ENCODE measurements at places on chromosomes 16 and 17.

DNA sequence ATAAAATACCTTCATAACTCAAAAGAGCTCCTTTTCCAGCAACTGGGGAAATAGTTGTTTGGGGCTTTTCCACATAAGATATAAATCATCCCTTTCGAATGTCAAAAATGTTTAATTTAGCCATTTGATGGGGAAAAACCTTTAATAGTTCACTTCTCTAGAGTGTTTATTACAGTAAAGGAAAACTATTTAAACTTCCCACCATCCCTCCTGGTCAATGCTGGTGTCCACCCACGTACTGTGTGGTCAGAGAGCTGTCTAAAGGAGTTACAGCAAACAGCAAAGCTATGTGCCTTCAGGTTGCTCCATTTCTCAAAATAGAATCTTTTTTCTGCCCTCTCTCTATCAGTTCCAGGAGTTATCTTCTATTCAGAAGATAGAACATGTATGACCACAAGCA, 33.5 kb downstream of the KANSL1 start:
- DNase-seq = no peak

GRCh38 chr16:3503523-3503922, 2.7 kb downstream of the CLUAP1 start:
- DNase-seq = no peak

DNA sequence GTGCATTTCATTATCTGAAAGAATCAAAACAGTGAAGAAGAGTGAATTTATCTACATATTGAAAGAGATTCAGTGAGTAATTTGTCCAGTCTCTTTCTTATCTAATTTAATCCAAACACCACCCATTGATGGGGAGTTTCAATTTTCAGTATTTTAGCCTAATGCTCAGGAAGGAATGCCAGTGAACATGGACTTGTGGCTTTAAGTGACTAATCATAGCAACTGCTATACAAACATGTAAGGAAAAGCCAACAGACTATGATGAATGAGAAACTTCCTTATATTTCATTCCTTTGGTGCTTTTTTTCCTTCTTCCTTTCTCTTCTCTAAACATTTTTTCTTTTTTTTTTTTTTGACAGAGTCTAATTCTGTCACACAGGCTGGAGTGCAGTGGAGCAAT, 885.8 kb downstream of the KCNJ2 start:
- no peak for DNase-seq

- peak; percentile 87 for DNase-seq
These were observed at the start of gene FZD2 for GRCh38 chr17:44556832-44557606. Gene FZD2, plus strand, starts transcription at chr17:44557484. Its CDS starts 205 bp downstream, at chr17:44557689.

GRCh38 chr17:7024402-7024785, 1.5 kb downstream of the BCL6B start:
- DNase-seq = no peak

DNA sequence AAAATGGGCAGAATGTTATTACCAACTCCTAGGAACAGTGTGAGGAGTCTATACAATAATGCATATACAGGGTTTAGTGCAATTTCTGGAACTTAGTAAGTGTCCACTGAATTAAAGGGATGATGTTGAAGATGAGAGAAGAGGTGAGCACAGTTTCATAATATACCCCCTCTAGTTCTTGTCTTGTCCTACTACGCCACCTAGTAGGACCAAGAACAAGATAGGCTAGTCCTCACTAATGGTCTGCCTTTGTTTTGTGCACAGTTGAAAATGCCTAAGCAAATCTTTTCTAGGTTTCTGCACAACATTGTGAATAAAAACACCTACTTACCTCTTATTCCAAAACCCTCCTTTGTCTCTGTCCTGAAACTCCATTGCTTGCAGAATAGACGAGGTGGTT, 670.2 kb downstream of the CDH8 start:
- DNase-seq = no peak

DNA sequence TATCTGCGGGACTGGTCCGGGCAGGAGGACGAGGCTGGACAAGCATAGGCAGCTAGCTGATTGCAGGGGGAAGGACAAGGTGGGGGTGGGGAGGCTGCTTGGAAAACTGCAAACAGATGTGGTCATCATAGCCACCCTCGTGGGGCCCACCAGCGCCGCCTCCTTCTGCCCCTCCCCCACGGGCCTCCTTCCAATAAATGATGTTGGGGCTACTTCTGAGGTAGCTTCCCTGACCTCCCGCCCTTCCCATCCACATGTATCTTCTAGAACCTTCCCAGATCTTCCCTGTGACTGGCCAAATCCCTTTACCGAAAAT, 12.3 kb upstream of the CDC42EP4 start:
- DNase-seq = no peak

DNA sequence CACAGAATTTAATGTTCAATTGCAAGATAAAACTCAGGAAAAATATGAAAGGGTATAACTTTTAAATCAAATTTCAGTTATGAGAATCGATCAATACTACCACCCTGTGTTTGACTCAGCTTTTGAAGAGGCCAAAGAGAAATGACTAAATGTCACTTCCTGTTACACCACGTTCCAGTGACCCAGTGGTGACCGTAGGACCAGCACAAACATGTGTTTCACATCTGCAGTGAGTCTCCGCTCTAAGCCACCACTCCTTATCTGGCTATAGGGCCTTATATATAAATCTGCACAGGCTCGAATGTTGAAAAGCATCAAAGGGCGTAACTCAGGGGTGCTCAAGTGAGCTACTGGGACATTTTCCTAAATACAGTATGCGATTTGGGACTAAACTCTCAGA, 36.1 kb downstream of the CYB5D2 start:
- DNase-seq = no peak

- no peak for DNase-seq
These were observed 447.8 kb upstream of the GOT2 start for GRCh38 chr16:59181821-59182420.

GRCh38 chr17:31417051-31417792, 25.7 kb downstream of the RAB11FIP4 start:
- no peak for DNase-seq
